B cell (primary cell): ENCODE measurements at places on chromosomes 7 and 10.

- DNase-seq, result peak; percentile 43
Observed at GRCh38 chr7:21507627-21508343, 35.1 kb upstream of the DNAH11 start.

DNA sequence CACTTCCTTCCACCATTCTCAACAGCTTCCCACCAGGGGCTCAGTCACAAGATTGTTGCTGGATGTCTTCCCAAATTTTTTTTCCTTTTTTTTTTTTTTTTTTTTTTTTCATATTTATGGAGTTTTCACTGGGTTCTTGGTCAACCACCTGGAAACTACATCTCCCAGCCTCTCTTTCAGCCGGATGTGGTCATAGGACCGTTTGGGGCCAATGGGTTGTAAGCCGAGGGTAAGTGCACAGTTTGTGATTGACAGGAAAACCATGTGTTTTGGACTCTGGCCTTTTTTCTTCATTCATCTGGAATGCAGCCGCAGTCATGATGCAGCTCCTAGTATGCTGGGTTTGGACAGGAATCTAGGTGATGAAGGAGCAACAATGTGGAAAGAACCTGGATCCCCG lies 337.1 kb upstream of the FOXK1 start:
- DNase-seq, result no peak

GRCh38 chr10:96310321-96310669 lies 6.1 kb downstream of the DNTT start:
- DNase-seq, result no peak

DNA sequence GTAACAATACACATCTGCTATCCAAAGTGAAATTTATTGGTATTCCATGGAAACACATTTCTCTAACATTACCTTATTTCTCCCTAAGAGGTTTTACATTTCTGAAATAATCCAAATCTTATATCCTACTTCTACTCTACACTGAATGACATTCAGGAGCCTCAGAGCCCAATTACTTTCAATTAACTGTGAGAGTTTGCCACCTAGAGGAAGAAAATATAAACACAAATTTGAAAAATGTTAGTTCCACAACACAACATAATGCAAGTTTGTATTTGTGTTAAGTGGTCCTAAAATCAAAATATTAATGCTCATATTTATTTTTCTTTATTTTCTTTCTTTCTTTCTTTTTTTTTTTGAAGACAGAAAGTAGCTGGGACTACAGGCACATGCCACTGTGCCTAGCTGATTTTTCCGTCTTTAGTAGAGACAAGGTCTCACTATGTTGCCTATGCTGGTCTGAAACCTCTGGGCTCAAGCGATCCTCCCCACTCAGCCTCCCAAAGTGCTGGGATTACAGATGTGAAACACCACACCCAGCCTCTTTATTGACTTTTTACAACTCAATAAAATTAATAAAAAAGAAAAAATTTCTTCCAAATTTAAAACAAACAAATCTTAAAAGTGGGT lies 46.0 kb downstream of the ATAD1 start:
- DNase-seq, result peak; percentile 23

GRCh38 chr7:66790725-66791124 lies 50.2 kb downstream of the RABGEF1 start:
- DNase-seq, result no peak

- DNase-seq, result peak; percentile 79
Observed at GRCh38 chr7:143003393-143004051, 23.4 kb downstream of the OR9A2 start.

DNA sequence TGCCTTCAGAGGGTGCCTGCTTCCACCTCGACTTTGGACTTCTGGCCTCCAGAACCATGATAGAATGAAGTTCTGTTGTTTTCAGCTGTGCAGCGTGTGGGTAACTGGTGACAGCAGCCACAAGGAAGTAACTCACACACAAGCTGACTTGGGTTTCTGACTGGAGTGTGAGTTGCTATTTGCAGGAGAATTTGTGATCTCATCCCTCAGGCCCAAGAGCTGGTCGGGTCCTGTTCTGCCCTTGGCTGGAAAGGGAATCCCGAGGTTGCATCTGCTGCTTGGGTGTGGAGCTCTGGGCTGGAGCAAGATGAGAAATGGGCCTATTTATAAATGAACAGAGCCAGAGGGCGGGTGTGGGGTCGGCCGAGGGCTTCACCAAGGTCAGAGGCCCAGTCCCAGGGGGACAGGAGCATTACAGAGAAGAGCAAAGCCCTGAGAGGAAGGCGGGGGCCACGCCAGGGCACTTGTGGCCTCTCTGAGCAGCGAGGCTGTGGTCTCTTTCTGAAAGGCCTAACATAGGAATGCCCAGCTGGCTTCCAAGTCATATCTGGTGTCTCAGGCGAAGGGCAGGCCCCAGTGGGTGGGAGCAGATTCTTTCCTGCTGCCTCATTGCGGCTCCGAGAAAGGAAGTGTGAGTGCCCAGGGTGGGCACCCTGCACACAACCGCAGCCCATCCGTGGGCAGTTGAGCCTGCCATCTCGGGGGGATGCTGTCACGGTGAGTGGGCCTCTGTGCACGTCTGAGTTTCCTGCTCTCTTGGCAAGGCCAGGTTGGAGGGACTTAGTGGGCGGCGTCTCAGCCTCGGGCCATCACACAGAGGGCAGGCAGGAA lies 26.5 kb upstream of the C10orf71 start:
- DNase-seq, result peak; percentile 17

GRCh38 chr10:10605551-10606081 lies 412.1 kb upstream of the CELF2 start:
- DNase-seq, result no peak

DNA sequence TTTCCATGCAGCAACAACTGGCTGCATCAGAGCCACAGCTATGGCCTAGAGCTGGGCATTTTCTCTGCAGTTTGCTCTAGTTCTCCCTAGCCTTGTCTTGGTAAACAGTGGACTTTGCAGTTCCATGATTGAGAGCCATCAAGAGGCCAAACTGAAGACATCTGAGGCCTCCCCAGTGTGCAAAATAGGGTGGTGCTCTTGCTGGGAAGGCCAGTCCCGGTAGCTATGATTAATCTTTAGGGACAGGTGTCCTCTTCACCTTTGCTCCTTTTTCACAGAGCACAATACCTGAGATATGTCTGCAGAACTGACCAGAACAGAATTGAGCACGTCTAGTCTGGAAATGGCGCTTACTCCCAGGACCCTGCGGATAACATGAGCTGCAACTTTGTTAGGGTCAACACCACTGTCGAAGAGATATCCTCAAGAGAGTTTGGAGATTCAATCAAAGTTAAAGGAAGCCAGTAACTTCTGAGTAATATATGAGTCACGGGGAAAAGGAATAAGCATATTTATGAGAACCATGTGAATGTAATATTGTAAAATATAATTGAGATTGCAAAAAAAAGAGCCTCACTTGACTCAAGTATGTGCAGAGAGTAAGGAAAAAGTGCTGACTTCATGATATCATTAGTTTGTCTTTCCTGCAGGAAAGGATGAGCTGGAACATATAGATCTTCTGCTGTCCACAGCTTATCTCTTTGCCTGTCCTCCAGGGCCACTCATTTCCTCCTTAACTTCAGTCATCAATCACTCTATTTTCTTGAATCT lies 76.7 kb downstream of the ANK3 start:
- DNase-seq, result no peak

DNA sequence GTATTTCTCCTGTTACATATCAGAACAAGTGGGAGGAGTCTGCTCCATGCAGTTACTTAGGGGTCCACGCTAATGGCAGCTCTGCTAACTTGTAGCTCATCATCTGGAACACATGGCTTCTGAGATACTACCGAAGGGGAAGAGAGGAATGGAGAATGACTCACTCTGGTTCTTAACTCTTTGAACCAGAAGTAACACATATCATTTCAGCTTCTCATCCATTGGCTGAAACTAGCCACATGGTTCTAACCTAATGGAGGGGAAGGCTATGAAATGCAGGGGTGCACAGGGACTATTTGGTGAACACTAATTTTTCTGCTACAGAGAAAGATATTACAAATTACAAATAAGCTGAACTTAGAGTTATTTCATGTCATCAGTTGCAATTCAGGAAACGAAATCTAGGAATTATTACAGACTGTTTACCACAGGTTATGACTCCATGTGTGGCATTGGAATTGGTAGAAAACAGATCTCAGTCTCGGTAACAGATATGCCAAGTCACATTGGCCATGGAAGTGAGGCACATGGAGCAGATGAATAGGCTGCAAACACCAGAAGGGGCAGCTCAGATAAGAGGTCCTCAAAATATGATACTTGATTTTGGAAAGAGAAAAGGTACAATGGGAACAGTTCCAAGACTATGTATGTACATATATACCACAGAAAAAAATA lies 9.4 kb upstream of the KAT6B start:
- no peak for DNase-seq

GRCh38 chr7:43698460-43699255 lies 30.7 kb downstream of the COA1 start:
- DNase-seq, result no peak

GRCh38 chr10:131926743-131927595 lies 26.2 kb downstream of the PPP2R2D start:
- DNase-seq, result no peak

DNA sequence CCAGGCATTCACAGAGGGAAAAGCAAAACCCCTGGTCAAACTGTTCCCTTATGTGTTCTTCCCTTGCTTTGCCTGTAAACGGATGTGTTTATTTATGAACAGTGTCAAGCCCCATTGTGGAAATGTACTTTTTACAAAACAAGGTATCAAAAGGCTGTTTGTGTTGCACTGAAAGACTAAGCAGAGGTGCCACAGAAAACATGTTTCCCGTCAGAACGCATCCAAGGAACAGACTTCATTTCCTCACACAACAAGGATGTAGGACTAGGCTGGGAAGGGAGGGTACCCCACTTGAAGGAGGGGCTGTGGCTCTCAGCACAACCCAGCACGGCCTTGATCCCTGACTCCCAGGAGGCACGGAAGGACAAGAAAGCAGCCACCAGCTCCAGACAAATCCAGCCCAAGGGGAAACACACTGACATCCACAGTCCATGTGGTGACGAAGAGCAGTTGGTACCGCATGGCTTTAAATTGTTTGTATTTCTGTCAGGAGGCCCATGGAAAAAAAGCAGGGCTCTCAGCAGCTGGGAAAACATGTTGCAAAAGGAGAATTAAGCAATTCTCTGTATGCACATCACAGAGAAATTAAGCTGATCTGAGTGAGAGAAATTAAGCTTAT lies 85.6 kb downstream of the RNF216 start:
- DNase-seq, result no peak

- DNase-seq, result no peak
Observed at GRCh38 chr10:133124357-133125211, 35.4 kb upstream of the KNDC1 start.

DNA sequence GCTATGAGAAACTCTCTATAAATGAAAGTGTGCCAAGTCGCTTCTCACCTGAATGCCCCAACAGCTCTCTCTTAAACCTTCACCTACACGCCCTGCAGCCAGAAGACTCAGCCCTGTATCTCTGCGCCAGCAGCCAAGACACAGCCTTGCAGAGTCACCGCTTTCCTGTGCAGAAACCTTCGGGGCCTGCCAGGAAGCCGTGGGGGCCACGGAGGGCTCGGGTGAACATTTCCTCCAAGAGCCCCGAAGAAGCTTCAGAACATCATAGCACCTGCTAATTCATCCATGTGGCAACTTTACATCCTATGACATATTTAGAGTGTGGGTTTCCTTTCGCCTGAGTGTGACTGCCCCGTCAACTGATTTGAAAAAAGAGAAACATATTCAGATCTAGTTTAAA lies 55.7 kb upstream of the PRSS58 start:
- peak; percentile 15 for DNase-seq

DNA sequence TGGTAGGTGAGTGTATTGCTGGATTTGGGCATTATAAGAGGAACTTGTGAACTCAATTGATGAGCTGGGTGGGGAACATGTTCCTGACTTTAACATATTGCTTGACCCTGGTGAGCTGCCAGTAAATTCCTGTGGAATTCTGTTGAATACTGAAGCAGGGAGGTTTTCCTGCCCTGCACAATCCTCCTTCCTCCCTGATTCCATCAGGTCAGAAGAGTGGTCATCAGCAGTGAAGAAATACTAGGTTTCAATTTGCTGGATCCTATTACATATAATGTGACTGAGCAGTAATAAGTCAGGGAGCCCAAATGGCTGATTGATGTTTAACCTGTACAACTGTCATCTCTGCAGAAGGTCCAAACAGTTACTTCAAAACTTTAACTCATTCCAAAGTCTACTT lies 581.2 kb downstream of the SUGCT start:
- no peak for DNase-seq

- no peak for DNase-seq
Observed at GRCh38 chr7:153541903-153542302, 510.3 kb upstream of the DPP6 start.

GRCh38 chr10:131644864-131645658 lies 255.7 kb upstream of the PPP2R2D start:
- no peak for DNase-seq

DNA sequence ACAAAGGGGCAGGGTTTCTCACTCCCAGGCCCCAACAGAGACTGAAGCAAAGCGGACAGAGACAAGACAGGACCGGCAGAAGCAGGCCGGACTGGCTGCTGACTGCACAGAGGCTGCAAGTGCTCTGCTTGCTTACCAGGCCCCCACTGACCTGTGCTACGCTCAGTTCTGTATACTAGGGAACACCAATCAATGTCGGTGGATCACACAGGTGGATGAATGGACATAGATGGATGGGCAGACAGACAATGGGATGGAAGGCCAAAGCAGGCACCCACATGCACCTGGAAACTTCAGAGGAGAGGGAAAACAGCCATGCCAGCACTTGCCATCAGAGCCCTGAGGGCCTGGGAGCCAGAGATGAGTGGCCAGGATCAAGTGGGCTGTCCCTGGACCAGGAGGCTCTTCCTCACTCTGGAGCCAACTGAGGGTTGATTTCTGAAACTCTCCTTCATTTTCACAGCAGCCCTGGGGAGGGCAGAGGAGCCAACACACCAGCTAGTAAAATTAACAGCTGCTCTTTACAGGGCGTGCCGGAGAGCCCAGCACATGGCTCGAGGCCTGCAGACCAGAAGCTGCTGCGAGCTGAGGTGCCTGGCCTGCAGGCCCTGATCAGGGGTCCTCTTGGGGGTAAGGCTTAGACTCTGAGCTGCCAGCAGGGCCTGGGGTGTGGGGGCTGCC lies 243.6 kb downstream of the KCNMA1 start:
- DNase-seq, result no peak

DNA sequence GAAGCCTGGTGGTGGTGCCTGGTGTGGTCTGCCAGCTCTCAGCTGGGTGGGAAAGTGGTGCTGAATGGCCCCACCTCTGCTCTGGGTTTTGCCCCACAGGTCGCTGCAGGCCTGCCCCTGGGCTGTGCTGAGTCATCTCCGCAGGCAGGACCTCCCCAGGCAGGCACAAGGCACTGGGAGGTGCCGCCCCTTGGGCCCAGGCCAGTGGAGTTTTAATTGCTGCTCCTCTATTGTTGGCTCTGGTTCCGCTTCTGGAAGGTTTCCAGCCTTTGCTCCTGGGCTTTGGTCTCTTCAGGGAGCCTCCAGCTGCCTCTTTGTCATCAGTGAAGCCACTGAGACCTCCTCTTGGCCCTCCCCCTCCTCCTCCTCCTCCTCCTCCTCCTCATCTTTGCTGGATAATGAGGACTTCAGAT lies 180.3 kb upstream of the GRB10 start:
- no peak for DNase-seq

DNA sequence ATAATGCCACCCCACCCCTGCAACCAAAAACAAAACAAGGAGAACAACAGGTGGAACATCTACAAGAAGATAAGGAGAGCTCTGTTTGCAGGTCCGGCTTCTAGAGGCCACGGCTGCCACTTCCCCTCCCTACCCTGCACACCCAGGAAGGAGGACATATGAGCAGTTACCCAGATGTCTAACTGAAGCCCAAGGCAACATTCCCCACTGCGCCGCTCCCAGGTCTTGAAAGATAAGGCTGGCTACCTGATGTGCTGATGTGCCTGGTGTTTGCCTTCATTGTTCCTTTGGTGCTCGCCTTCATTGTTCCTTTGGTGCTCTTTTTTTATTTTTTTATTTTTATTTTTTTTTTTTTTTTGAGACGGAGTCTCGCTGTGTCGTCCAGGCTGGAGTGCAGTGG lies 21.0 kb downstream of the HPS6 start:
- DNase-seq, result no peak
